Stimulated activated CD4-positive, alpha-beta T cell treated with anti-CD3 and anti-CD28 coated beads, TNF-alpha, amount 100 ng/mL, for 1 hour (primary cell): ENCODE measurements at places on chromosomes 2 and 18.

GRCh38 chr2:128666596-128666995 is 347.9 kb upstream of the HS6ST1 start:
- no peak for DNase-seq

DNA sequence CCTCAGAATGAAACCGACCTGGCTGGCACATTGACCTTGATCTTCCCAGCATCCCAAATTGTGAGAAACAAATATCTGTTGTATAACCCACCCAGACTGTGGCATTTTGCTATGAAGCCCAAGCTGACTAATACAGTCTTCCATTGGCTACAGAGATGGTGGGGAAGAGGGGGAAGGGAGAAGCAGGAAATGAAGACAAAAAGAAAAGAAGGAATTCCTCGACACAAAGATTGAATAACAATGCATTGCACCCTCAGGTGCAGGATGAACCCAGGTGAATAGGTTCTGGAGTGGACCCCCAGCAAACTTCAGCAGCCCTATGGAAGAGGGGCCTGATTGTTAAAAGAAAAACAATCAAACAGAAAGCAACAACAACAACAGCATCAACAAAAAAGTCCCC is 270.7 kb downstream of the FSIP2 start:
- DNase-seq = no peak

- DNase-seq = no peak
Observed at GRCh38 chr2:157046396-157046795, 211.1 kb upstream of the GALNT5 start.

- no peak for DNase-seq
Observed at GRCh38 chr2:235105821-235106359, 154.1 kb downstream of the SH3BP4 start.

DNA sequence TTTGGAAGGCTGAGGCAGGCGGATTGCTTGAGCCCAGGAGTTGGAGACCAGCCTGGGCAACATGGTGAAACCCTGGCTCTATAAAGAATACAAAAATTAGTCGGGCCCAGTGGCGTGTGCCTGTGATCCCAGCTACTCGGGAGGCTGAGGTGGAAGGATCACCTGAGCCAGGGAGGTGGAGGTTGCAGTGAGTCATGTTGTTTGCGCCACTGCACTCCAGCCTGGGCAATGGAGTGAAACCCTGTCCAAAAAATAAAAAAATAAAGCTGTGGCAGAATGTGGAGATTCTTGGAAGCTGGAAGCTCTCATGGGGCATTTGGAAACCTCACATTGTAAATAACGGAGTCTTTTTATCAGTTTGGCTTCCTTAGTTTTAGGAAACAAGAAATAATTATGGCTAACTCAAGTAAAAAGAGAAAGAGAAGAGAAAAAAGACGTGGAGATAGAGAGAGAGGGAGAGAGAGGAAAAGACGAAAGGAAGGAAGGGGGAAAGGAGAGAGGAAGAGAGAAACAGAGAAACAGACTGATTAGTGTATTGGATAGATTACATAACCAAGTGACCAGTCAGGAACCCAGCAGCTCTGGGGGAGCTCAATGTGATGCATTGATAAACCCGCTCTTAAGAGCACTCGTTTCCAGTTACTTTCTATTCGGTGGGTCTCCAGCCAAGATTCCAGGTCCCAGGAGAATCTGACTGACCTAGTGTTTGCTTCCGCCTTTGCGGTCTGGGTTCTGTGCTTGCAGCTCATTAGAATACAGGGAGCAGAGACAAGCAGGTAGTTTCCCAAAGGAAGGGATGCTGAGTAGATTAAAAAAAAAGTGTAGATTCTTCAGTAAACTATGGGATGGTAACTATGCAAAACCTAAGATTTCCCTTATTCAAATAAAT is 1.1 kb upstream of the SPAST start:
- no peak for DNase-seq

GRCh38 chr2:115763601-115764000 is 1321.2 kb downstream of the DPP10 start:
- no peak for DNase-seq

DNA sequence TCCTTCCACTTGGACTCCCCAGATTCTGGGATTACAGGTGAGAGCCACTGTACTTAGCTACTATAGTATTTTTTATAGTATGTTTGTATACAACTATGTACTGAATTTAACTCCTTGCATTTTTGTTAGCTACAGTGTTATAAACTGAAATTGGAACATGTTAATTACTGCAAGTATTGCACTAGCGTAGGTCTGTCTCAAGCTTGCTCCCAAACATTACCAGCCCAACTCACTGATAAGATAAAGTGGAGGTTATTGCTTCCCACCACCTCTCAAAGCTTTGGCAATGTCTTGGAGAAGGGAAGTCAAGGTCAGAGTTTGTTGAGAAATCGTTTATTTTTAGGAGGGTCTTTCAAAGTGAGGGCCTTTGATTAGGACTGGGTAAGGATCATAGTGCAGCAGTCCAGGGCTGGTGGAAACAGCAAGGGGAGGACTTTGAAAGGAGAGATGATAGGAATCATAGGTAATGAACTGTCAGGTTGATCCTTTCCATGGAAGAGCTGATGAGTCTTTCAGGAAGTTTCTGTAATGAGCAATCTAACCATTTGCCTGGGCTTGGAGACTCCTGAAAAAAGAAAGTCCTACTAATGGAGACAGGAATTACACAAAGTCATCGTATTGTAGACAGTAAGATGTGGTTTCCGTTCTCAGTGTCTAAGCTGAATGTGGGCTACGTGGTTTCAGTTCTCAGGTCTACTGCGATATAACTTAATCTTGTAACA is 257.1 kb downstream of the MYO3B start:
- no peak for DNase-seq

GRCh38 chr18:59022167-59022945 is 117.3 kb upstream of the SEC11C start:
- DNase-seq = no peak

DNA sequence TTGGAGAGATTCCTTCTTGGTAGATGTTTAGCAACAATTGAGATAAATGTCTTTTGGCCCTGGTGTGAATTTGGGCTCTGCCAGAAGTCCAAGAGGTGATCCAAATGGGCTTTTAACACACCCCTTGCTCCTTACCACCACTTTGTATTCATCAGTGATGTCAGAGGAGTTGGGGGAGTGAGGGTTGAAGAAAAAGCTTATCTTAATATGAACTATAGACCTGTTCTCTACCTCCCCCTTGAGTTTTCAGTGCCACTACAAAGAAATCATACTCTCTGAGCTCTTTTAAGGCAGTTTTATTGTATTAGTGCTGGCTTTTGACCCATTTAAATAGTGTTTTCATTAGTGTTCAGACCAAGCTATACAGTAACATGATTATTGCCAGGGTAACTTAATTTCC is 229.1 kb downstream of the PHLPP1 start:
- no peak for DNase-seq

- DNase-seq = no peak
Observed at GRCh38 chr2:37894601-37895000, 30.5 kb upstream of the RMDN2 start.

DNA sequence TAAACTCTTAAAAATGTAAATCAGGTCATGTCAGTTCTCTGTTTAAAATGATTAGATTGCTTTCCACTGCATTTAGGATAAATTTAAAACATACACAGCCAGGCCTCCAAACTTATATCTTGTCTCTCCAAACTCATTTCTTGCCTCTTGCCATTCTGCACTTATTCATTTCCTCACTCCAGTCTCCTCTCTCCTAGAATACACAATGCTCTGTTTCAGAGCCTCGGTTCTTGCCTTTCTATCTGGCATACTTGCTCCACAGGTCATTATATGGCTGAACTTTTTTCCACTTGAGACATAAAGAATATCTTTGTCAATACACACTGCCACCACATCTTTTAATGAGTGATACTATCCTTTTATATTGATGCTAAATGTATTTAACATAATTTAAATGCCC is 10.5 kb upstream of the UGP2 start:
- no peak for DNase-seq
